ENCODE measurements at places on chromosomes 12 and 14.

DNA sequence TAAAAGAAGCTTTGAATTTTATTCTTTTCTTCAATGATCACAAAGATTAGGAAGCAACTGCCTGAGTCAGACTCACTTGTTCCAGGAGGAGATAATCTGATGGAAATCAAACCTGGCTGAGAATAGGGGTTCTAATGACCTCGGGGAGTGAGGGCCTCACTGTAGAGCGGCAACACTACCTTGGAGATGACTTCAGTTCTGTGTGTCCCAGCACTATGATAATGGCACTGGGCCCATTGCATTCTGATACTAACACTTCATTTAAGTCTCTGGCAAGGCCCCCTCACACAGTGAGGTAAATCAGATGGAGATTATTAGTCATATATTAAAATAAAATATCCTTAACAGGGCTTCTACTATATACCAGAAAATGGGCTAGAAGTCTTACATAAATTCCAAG, 233.3 kb upstream of the EGLN3 start:
- no peak for DNase-seq

DNA sequence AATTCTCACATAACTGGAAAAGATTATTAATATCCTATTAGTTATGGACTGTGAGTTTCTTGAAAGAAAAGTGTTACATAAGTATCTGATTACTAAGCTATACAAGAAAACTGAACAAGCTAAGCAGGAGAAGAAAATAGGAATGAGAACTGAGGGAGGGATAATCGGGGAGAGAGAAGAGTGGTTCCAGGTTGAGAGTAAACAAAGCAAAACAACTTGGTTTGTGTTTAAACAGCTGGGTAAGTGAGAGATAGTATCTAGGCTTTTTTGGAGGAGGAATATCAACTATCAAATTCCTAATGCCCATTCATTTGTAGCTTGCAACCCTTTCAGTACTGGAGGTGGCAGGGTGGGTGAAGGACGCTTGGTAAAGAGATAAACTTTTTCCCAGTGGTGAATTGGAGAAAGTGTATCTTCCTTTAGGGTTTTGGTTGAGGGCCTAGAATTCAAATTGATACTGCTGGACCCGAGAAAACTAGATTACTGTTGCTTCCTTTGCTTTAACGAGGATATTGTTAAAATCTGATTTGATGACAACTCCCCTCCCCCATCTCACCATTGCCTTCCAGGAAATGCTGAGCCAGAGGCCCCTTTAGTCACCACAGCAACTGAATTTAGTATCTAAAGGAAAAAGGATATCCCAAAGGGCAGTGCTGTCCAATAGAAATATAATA, 2.0 kb upstream of the SLC2A3 start:
- DNase-seq, result no peak

- DNase-seq, result no peak
These were observed 6.2 kb upstream of the GPX2 start for GRCh38 chr14:64948612-64949210.

- no peak for DNase-seq
These were observed 63.2 kb upstream of the INSM2 start for GRCh38 chr14:35470755-35471154.

Data from GOT3 (cell line).